HT-29 (cell line): ENCODE measurements at places on chromosomes 3 and 15.

DNA sequence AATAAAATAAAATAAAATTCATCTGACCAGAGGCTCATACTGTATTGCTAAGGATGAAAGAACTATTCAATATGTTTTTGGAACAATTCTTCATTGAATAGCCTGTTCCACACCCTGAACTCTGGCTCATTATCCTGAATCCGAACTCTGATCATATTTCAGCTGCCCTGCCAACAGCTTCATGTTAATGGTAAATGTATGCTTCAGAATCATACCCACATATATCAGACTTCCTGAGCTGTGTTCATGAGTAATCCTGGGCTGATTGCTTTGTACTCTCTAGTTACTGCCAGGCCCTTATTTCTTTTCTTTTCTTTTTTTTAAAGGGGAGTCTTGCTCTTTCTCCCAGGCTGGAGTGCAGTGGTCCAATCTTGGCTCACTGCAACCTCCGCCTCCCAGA lies 11.8 kb downstream of the INO80 start:
- no peak for DNase-seq

DNA sequence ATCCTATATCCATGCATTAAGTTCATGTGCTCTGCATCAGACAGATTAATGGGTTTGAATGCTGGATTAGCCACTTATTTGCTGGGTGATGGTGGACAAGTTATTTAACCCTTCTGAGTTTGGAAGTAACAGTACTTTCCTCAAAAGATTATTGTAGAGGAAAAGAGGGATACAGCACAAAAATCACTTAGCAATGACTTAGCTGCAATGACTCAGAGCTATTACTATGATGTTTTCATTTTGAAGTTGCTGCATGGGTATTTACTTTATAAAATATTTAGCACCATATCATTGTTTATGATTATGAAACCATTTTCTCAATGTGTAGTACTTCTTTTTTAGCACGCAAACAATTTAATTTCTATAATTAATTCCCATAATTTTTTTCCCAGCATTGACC lies 248.4 kb downstream of the MYRIP start:
- no peak for DNase-seq

DNA sequence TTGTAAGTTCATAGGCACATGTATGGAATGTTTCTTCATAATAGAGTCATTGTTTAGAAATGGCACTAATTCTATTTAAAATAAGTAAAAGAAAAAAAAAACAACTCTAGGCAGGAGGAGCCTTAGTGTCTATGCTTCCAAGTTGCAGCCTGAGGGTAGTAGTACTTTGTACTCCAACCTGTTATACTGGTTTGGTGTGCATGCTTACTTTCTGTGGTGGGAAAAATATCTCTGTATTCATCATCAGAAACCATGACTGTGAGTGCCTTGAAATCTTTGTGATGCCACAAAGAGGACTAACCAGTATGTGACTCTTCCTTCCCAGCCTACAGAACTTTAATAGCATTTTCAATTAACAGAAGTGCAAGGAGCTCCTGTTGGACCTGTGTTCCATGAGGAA lies 4.4 kb downstream of the NAALADL2 start:
- peak; percentile 91 for DNase-seq

GRCh38 chr3:103976931-103977339 lies 1389.8 kb upstream of the ALCAM start:
- DNase-seq, result no peak

DNA sequence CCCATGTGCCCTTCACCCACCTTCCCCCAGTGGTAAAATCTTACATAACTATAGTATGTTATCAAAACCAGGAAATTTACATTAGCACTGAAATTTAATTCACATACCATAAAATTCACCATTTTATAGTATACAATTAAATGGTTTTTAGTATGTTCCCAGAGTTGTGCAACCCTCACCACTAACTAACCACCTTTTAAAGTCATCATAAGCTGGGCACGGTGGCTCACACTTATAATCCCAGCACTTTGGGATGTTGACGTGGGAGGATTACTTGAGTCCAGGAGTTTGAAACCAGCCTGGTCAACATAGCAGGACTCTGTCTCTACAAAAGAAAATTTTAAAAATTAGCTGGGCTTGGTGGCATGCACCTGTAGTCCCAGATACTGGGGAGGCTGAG lies 13.7 kb downstream of the FRMD5 start:
- DNase-seq, result no peak

GRCh38 chr3:170467571-170468147 lies 49.0 kb downstream of the CLDN11 start:
- DNase-seq, result no peak

GRCh38 chr3:101217472-101218245 lies 102.7 kb downstream of the IMPG2 start:
- DNase-seq, result no peak

DNA sequence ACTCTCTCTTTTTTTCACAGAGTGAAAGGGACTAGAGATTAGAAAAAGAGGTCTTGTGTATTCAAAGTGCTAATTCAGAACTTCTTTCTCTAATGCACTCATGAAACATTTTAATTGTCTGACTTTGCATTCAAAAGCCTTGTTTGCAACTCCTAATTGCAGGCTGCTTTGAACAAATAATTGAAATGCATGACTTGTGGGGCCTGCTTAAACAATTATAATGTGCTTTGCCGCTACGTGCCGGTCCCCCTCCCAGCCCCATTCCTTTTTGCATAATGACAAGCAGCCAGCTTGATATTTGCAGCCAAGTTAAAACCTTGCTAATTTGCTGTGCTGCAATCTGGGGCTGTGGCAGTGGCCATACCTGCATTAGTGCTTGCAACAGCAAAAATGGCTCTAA lies 114.5 kb downstream of the FOXB1 start:
- no peak for DNase-seq

DNA sequence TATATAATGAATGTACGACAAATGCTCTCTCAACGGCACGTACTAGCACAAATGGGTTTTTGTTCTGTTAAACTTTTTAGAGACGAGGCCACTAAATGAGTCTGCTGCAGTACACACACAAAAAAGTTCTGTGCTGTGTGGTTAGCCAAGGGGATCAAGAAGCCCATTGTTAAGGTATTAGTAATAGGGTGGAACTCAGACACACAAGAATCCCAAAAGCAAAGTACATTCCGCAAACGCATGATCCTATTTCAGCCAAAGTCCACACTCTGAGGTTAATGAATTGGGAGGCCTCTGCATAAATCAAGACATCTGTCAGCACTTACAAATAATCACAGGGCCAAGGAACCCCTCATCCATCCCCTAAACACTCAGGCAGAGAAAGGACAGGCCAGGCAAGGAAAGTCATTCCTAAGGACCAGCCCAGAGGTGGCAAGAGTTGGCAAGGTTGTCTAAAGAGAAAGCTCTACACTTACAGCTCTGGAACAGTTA lies 12.1 kb downstream of the OSBPL10 start:
- DNase-seq, result peak; percentile 82

DNA sequence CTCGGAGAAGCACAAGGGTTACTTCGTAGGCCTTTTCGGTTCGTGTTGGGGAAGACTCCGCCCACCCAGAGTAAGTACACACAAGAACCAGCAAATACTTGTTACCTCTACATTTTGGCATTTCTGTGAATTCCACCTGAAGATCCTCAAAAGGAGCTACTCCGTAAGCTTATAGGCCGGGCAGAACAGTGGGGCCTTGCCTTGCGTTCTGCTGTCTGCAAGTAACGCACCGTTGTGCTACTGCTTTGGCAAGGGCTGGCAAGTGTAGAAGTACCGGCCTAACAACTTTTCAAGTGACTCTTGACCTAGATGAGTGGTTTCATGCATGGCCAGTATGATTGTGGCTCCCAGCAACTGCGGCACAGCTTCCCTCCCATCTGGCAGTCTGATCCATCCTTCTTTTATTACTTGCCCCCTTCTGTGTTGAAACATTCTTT lies 6.4 kb upstream of the DNAAF4 start:
- DNase-seq, result peak; percentile 66

GRCh38 chr3:73924048-73924447 lies 299.3 kb upstream of the PDZRN3 start:
- no peak for DNase-seq

GRCh38 chr15:68204776-68205557 lies at the start of gene CALML4:
CALML4 (minus strand) TSS chr15:68205332; CDS start chr15:68205247, 85 bp downstream.
- peak; percentile 96 for DNase-seq

DNA sequence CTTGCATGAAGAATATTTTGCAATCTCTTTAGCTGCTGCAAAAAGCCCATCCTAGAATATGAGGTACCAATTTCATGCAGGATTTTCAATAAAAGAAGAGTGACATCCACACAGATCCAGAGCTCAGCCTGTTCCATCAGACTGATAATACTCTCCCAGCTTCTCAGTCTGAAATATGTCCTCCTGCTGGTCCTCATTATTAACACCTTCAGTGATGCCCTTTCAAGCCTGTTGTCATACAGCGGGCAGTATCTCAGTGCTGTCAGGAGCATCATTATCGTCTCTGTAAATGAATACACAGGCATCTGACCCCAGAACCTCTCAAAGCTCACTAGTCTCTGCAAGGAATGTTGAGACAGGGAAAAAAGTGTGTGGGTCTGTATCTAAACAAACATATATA lies 1387.8 kb downstream of the OTOL1 start:
- no peak for DNase-seq

DNA sequence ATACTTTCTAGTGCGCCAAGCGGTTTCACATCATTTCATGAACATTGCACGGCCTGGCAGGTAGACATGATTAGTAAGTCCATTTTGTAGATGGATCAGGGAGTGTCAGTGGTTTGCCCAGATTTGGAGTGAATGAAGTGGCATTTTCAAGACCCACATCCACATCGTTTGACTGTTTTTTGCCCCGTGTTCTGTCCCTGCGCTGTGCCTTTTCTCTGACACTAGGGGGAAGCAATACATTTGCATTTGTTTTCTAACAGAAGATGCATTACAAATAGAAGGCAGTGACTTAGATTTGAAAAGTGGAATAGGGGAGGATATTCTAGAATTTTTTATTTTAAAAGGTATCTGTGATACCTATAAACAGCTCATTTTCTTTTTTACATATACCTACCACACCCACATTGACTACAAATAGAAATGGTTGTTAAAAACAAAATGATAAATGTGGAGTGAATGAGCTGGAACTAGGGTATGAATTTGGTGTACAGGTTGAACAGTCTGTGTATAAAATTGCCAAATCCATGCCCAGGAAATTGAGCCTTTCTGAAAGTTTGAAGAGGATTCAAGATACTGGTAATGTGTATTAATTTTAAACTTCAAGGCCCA lies 98.0 kb downstream of the USP13 start:
- no peak for DNase-seq

DNA sequence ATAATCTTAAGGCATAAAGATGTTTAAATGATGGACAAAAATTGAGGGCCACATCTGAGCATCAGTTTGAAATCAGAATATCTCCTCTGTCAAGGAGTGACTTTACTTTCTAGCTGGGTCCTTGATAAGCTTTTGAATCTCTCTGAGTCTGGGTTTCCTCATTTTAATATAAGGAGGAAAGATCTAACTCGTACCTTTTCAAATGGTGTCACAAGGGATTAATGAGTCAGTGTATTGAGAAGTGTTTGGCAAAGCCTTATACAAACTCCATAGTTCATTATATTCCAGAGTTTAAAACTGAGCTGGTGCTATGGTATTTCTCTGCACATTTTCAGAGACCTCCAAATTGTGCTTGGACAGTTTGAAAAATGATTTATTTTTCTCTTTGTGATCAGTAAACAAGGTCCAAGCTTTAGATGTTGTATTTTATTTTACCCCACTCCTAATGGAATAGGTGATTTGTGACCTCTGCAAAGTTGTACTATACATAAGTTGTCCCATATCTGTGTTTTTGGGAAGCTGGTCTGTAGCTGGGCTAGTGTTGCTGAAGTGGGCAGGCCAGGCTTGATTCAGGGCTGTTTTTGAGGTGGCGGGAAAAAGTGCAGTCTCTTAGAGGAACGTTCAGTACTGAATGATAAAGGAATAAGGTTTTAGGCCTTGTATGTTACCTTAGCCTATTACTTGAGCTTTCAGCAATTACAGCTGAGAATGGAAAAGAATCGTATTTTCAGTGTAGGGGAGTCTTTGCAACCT lies 5.6 kb downstream of the FNDC3B start:
- no peak for DNase-seq

DNA sequence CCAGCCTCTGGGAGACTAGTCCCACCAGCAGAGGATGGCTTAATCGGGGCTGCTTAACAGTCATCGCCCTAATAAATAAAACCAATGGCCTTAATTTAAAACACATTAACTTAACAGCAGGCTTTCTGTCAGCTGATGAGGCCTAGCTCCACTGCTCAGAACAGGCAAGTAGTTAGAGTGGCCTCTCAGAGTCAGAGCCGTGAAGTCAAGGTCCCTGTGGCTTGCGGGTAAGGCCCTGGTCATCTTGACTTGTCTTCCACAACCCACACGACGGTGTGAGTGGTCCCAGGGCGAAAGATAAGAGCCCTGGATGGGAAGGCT lies 11.8 kb downstream of the XXYLT1 start:
- DNase-seq, result no peak

- no peak for DNase-seq
Measured at GRCh38 chr3:61978460-61979419, 394.6 kb downstream of the FEZF2 start.

- DNase-seq, result no peak
Measured at GRCh38 chr3:133926736-133927539, 31.3 kb upstream of the RAB6B start.

GRCh38 chr3:124877674-124878073 lies 9.5 kb downstream of the ITGB5 start:
- DNase-seq, result no peak

- DNase-seq, result no peak
Measured at GRCh38 chr3:56154297-56154696, 314.0 kb downstream of the ERC2 start.

GRCh38 chr3:196388956-196389355 lies 43.3 kb downstream of the UBXN7 start:
- DNase-seq, result no peak

GRCh38 chr3:13123013-13123654 lies 49.9 kb upstream of the IQSEC1 start:
- DNase-seq, result no peak

GRCh38 chr15:82750831-82751180 lies 41.1 kb upstream of the AP3B2 start:
- DNase-seq, result no peak

DNA sequence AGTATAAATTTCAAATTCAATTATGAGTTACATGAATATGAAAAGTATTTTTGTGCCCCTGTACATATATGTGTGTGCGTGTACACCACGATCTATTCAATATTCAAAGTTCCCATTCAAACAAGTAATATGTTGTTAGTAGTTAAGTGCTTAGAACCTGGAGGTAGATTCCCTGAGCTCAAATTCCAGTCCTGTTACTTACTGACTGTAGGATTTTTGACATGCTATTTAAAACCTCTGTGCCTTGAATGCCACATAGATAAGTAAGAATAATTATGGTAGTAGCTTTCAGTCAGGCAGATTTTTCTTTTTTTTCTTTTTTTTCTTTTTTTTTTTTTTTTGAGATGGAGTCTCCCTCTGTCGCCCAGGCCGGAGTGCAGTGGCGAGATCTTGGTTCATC lies 53.3 kb upstream of the CMSS1 start:
- no peak for DNase-seq

- no peak for DNase-seq
Measured at GRCh38 chr3:122902326-122902725, 107.5 kb downstream of the SLC49A4 start.

DNA sequence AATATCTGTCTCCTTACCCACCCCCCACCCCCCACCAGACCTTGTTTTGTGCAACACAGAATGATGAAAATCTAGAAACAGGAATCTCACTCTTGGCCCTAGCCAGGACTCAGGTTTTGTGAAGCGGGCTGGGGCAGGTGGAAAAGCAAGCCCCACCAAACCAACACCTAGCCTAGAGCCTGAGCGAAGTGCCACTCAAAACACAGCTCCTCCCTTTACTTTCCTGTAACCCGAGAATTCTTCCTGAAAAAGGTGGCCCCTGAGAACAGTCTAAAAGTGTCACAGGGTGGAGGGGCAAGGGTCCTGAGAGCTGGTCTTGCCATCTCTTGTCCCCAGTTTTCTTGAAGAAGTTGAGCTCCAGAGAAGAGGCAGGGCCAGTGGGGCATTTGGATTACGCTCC lies 17.4 kb upstream of the RPUSD3 start:
- DNase-seq, result no peak
